ENCODE measurements at places on chromosomes 6 and 20.

DNA sequence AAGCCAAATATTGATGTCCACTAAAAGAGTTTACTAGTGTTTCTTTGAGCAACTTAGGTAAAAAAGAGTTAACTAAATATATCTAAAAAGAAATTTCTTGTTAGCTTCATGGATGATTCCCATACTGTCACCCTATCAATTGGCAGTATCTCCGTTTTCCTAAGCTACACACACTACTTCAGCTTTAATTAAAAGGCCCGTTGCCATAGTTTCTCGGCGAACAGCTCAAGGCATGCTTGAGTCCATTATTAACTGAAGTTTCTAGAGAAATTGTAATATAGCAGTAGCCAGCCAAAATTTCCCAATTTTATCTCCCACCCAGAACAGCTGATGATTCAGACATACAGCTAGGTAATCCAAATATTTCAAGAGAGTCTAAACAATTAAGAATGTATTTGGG lies 20.0 kb upstream of the BEND6 start:
- DNase-seq, result no peak

- DNase-seq, result peak; percentile 45
These were observed 7.6 kb downstream of the TREM1 start for GRCh38 chr6:41278699-41279405.

GRCh38 chr20:4026093-4026601 lies 10.8 kb upstream of the RNF24 start:
- no peak for DNase-seq

- no peak for DNase-seq
These were observed 10.8 kb upstream of the TAAR1 start for GRCh38 chr6:132669690-132670291.

- no peak for DNase-seq
These were observed 4.8 kb upstream of the MRPS10 start for GRCh38 chr6:42222448-42222847.

DNA sequence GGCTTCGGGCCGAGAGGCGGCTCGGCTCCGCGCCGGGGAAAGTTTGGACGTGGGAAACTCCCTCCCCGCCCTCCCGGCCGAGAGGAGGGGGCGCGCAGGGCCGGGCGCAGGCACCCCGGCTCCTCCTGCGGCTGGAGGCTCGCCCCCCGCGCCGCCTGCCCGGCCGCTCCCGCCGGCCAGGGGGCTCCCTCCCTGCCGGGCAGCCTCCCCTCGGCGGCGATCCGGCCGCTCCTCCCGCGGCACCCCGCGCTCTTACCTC lies 370 bp downstream of the CDH22 start:
- DNase-seq, result no peak

- no peak for DNase-seq
These were observed 9.2 kb downstream of the SIM1 start for GRCh38 chr6:100455230-100456124.

GRCh38 chr6:7165002-7165889 lies 57.5 kb downstream of the RREB1 start:
- no peak for DNase-seq

DNA sequence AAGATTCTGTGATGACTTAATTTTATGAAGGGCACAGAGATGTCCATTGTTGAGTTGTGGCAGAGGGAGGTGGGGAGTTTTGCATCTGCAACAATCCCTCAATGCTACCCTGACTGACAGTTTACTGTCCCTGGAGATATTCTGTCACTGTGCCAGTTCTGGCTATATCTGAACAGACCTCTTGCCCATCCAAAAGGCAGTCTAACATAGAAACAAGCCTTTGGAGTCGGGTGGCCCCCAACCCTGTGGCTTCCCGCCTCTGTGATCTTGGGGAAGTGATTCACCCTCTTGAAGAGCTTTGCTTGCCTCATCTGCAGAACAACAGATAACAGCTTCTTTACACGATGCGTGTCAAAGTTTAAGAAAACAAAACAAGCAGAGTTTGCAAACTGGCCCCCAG lies 3.8 kb upstream of the E2F1 start:
- DNase-seq, result no peak

- DNase-seq, result no peak
These were observed 22.9 kb downstream of the DEK start for GRCh38 chr6:18241208-18242038.

DNA sequence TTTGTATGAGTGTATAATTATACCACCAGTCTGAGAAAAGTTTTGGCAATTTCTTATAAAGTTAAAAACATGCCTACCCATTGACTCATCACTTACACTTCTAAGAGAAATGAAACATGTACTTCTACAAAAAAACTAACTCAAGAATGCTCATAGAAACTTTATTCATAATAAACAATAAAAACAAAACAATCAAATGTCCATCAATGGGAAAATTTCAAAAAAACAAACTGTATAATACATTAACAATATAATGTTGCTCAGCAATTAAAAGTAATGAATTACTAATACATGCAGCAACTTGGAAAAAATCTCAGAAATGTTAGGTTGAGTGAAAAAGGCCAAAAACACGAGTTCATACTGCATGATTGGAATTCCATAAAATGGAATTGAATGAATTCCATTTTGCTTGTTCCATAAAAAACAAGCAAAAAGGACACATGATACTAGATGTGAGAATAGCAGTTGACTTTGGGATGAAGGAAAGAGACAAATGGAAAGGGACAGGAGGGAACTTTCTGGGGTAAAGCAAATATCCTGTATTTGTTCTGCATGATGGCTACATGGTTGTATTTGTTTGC lies 726.6 kb downstream of the RFPL4B start:
- DNase-seq, result no peak

- DNase-seq, result no peak
These were observed 4.4 kb downstream of the VSTM2L start for GRCh38 chr20:37907330-37907676.

- no peak for DNase-seq
These were observed 86.5 kb downstream of the YTHDF1 start for GRCh38 chr20:63129376-63129965.

DNA sequence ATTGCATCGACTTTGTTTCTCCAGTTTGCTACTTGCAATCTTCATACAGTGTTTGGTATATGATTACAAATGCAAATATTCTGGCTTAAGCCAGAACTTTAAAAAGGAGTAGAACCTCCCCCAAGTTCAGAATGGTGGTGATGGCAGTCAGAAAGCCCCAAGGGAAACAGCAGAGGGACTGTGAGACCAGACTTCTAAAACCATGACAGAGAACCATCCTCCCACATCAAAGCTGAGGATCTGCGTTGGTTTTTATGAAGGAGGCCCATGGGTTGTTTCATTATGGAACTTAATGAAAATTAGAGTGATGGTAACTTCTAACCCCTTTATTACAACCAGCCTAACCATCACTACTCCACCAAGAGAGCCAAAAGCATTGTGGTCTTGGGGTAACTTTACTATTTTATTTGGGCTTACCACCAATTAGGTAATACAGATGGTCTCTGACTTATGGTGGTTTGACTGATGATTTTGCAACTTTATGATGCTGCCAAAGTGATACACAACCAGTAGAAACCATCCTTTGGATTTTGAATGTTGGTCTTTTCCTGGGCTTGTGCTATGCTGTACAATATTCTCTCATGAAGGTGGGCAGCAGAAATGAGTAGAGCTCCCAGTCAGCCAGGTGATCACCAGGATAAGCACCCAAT lies 10.9 kb upstream of the MRS2 start:
- no peak for DNase-seq

DNA sequence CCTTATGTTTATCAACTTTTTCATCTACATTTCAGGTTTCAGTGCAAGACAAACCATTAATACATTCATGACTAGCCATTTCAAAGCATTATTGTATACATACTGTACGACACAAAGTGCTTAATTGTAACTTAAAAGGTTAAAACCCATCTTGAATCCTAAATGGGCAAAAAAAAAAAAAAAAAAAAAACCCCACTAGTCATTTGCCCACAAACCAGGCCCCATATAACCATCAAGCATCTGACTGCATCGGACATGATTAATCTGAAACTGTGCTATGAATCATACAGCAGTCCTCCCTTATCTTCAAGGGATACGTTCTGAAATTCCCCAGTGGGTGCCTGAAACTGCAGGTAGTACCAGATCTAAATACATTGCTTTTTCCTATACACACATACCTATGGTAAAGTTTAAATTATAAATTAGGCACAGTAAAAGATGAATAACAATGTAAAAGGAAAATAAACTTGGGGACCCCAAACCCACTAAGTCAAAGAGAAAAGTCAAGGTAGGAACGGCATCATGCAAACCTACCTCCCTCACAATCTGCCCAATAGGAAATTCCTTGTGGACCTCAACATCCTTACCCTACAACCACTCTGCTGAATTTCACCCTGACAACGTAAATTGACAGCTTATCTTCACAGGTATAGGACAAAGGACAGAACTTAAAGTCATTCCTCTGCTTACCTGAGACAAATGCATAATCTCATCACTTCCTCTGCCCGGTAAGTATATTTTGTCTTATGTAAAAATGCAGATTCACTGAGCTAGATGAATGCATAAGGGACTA lies 14.3 kb downstream of the B4GALT5 start:
- no peak for DNase-seq

GRCh38 chr20:1902188-1902587 lies 7.0 kb downstream of the SIRPA start:
- no peak for DNase-seq

DNA sequence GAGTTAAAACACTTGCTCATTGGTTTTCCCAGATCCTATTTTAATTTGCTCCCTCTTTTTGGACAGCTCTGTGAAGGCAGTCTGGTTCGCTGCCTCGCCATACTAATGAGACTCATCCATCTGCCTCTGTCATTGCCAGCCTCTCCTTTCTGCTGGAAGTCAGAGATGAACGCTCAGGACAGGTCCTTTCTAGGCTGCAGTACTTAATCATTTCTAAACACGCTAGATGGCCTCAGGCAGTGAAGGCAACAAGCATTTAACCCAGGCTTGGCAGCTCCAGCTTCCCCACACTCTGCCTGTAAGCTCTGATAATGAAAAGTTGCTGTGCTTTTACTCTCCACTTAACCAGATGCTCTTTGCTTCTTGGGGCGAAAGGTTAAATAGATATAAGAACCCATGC lies 286.7 kb upstream of the POU3F2 start:
- DNase-seq, result no peak

GRCh38 chr6:23690453-23691049 lies 435.5 kb upstream of the NRSN1 start:
- DNase-seq, result no peak

GRCh38 chr6:137743493-137743892 lies 123.6 kb upstream of the TNFAIP3 start:
- DNase-seq, result no peak

GRCh38 chr20:50089140-50089786 lies 23.7 kb downstream of the UBE2V1 start:
- no peak for DNase-seq

GRCh38 chr20:55744896-55745295 lies 260.4 kb downstream of the CBLN4 start:
- DNase-seq, result no peak

DNA sequence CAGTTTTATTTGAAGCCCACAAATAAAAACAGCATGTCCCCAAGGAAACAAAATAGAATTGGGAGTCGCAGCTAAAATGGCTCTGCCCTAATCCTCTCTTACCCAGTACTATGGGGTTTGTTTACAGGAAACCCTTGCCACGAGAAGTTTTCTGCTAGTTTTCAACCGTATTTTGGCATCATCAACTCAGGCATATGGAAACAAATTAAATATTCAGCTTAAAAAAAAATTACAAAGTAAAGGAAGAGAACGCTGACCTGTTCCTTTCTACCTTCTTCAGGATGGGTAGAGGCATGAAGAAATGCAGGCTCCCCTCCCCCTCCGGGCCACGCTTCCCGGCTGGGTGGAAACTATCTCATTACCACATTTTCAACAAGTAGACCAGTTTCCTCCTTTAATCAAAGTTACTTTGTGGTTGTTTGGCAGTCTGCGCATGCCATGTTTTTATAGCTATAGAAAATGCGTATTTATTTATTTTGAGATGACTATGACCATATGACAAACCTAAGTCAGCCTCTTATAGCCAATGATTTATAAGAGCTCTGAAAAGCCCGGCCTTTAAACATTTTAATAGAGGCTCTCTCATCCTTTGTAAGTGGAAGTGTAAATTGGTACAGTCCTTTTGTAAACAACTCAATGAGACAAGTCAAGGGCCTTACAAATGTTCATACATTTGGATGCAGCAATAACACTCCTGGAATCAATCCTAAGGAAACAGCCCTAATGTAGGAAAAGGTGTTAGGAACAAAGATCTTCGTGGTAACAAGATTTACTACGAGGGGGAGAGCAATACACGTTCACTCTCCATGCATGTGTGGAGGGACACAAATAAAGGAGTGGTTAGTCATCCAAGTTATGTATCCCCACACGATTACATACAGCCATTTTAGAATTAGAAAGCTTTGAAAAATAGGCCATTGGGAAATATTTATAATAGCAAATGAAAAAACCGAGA lies 16.1 kb upstream of the ZNF217 start:
- DNase-seq, result peak; percentile 47

DNA sequence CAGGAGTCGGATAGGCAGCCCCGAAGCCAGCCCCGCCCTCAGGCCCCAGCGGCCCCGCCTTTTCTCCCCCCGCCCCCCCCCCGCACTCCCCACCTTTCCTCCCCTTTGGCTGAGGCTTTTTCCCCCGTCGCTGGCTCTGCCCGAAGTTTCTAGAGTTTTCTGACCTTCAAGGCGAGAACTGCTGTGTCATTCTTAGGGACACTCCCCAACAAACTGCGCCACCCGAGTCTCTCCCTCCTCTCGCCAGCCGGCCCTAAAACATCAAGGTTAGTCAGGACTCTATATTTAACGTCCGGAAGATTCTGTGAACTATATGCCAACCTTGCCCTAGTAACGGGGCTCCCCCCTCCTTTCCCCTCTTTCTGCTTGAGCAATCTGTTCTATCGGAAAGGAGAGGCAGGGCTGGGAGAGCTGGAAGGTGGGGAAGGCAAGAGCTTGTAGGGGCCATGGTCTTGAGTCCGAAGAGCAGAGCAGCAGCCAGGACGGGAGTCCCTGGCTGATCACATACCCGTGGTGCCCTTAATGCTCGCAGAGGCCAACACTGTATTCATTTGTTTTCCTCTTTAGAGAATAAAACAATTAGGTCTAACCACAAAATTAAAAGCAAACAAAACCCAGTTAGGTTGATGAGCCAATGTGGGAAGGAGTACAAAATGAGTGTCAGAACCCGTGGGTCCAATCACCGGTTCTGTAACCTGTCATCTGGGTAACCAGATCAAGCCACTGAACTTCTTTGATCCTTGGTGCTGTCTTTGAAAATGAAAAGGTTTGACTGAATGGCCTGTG lies 5.3 kb upstream of the HSPA1B start:
- DNase-seq, result no peak

DNA sequence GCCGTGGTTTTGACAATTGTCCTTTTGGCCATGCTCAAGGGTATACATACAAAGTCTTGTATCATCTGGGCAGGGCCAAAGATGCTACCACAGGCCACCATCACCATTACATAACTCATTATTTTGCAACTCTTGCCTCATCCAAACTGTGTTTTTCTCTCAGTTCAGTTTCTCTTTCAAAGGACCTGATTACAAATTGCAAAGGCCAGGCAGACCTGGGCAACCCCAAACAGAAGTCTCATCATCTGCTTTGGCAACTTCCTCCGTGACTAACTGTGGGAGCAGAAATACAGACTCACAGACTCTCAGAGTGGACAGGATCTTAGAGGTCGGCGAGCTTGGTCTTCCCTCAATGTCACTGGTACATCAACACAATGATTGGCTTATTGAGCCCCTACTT lies 117.8 kb upstream of the NEDD9 start:
- DNase-seq, result no peak
